Stimulated activated CD8-positive, alpha-beta memory T cell treated with anti-CD3 and anti-CD28 coated beads, Interleukin-7, amount 100 ng/mL, for 1 hour (primary cell): ENCODE measurements at places on chromosomes 12 and 14.

- no peak for DNase-seq
Measured at GRCh38 chr14:92653162-92653651, 95.2 kb downstream of the LGMN start.

DNA sequence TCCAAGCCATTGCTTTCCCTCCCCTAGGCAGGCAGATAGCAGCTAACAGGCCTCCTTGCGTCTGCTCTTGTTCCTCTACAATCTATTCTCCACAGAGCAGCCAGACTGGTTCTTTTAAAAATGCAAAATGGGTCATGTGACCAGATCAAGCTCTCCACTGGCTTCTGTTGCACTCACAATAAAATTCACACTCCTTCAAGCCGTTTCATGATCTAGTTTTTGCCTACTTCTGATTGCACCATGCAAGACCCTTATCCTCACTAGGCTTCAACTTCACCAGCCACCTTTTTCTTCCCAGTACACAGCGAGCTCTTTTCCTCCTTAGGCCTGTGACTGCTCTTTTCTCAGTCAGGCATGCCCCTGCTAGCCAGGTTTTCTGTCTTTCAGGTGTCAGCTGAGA lies 6.1 kb upstream of the KRAS start:
- no peak for DNase-seq

GRCh38 chr12:63752841-63753240 lies 26.9 kb upstream of the RXYLT1 start:
- DNase-seq = no peak

GRCh38 chr14:104460791-104461651 lies 118.5 kb upstream of the C14orf180 start:
- no peak for DNase-seq

- no peak for DNase-seq
Measured at GRCh38 chr12:63070709-63071108, 80.3 kb downstream of the AVPR1A start.

- no peak for DNase-seq
Measured at GRCh38 chr12:119593578-119594398, at the start of gene TMEM233. TMEM233 (plus strand) TSS chr12:119593774; CDS start chr12:119593849, 75 bp downstream.

GRCh38 chr12:112116232-112117060 lies 7.9 kb upstream of the NAA25 start:
- no peak for DNase-seq

DNA sequence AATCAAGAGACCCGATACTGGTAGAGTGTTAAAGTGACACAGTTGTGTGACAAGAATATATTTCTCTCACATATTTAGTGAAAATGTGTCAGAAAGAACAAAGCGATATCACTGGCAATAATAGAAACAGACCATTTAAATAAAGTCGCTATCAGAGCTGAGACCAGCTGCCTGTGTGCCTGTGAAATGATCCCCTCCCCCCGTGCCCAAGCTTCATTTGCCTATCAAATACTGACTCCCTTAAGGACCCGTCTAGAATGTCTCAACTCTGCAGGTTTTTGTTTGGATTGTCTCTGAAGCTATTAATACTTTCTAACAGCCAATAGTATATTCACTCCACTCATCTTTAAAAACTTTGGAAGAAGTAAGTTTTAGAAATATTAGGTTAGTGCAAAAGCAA lies 98.9 kb downstream of the EGLN3 start:
- no peak for DNase-seq

- no peak for DNase-seq
Measured at GRCh38 chr14:92040431-92041051, 682 bp upstream of the TRIP11 start.

DNA sequence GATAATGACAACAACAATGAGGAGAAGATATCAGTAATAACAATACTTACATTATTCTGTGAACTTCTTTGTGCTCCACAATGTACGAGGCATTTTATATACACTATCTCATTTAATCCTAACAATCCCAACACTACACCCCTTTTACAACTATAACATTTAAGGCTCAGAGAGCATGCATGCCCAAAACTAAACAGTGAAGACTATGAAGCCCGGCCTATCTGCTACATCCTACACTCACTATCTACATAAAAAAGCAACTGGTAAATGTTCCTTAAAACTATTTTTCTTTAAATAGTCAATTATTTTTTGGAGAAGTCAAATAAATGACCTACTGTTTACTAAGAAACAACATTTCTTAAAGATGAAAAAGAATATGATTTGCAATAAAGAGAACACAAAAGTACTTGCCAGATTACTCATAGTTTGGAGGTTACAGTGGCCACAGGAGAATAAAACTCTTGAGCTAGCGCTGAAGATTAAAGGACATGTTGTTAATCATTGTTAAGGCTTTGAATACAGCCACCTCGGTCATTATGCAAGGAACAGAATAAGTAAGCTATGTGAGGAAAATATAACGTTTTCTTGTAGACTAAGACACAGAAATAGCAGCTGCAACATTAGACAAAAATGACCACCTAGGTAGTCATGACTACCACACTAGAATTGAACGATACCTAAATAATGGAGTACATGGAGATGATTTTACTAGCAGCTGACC lies 56.7 kb downstream of the EPS8 start:
- no peak for DNase-seq

DNA sequence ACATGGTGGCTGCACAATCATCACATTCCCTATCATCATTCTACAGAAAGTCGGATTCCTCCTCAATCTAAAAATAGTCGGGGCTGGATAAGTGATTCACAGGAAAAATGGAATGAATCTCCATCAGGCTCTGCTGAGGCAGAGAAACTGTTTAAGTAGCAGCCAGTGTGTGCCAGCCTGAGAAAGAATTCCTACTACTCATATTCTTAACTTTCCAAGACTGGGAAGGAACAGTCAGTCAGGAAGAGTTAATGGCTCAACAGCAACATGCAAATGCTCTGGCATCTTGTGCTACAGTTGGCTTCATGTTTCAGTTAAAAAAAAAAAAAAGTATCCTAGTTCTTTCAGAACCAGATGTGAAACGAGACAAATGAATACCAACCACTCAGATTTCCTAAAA lies 187.0 kb downstream of the GRIP1 start:
- no peak for DNase-seq

DNA sequence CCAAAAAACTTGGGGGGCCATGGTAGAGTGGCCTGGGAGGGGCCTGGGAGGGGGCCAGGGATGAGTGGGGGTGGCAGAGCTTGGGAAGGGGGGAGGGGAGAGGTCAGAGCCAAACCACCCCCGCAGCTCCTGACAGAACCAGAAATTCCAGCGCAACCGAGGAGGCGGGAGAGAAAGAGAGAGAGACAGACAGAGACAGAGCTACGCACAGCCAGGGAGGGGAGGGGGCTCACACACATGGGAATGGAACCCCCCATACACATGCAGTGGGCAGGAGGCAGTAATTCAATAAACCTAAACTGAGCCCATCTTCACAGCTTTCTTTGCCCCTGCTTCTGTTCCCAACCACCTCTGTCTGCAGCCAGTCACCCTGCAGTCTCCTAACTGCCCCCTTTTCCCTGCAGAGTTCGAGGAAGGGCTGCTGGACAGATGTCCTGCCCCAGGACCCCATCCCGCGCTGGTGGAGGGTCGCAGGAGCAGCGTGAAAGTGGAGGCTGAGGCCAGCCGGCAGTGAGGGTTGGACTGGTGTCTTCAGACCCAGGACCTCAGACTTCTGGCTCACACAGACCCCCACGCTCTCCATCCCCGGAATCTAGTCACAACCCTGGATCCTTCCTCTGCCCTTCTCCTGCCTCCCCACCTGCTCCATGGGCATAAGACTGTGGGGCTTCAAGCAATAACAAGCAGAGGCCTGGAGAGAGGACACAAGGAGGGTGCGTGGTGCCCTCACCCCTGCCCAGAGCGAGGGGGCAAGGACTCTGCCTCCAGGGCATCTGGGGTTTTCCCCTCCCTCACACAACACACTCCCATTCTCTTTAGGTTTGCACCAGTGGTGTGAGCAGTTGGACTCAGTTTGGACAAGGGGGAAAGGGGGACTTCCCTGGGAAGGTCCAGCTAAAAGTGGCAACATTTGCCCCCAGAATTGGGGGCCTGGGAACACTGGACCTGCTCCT lies 5.6 kb downstream of the NAB2 start:
- DNase-seq = no peak

DNA sequence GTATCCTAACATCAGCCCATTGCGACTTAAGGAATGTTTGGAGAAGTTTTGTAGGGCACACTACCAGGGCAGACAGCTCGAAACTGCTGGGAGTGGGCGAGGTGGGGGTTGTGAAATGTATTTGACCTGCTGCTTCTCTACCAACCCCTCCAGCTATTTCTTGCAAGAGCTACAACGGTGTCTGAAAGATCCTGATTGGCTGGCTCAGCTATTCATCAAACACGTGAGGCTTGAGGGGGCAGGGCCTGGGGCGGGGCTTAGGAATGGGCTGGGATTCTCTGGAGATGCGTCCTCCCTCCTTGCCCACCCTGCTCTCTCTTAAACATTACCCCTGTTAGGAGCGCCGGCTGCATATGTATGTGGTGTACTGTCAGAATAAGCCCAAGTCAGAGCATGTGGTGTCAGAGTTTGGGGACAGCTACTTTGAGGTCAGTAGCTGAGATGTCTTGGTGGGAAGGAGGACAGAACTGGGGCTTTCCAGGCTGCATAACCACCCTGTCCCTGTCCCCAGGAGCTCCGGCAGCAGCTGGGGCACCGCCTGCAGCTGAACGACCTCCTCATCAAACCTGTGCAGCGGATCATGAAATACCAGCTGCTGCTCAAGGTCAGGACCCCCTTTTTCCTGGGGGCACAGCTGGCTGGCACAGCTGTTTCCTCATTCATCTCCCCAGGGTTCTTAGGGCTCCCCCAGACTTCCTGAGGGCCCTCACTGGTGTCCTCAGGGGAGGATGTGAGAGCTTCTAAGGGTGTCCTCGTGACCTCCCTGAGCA lies 3.1 kb downstream of the ARHGEF25 start:
- no peak for DNase-seq

DNA sequence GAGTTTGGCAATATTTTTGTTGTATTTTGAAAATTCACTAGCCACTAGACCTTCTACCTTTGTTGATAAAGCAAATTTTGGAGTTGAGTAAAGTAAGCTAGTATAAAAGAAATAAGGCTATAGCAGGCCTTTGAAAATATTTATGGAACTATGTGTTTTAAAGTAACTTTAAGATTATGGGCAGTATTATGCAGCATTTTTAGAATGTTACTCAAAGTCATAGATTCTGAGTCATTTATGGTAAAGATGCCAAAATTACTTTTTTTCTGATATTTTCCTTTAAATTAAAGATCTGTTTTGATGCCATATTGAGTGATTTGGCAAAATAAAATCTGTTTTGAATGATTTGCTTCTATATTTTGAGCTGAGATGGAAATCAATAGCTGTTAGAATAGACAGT lies 57.2 kb downstream of the SYNE2 start:
- DNase-seq = no peak

GRCh38 chr12:34625116-34625515 lies 602.8 kb downstream of the ALG10 start:
- DNase-seq = no peak

DNA sequence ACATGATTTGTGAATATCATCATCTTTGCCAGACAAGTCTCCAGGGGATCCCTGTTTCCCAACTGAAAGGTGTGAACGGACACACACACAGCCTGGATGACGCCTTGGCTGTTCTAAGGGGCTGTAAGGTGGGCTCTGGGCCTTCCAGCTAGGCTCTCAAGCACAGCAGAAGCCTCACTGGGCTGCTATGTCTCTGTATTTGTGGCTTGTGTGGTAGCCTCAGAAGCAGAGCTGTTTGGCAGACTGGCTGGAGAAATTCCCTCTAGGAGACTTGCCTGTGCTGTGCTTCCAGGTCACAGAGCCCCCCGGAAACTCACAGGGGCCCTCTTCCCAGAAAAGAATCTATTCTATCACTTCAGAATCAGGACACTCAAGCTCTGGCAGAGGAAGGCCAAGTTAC lies 21.4 kb downstream of the OTUB2 start:
- DNase-seq = no peak

DNA sequence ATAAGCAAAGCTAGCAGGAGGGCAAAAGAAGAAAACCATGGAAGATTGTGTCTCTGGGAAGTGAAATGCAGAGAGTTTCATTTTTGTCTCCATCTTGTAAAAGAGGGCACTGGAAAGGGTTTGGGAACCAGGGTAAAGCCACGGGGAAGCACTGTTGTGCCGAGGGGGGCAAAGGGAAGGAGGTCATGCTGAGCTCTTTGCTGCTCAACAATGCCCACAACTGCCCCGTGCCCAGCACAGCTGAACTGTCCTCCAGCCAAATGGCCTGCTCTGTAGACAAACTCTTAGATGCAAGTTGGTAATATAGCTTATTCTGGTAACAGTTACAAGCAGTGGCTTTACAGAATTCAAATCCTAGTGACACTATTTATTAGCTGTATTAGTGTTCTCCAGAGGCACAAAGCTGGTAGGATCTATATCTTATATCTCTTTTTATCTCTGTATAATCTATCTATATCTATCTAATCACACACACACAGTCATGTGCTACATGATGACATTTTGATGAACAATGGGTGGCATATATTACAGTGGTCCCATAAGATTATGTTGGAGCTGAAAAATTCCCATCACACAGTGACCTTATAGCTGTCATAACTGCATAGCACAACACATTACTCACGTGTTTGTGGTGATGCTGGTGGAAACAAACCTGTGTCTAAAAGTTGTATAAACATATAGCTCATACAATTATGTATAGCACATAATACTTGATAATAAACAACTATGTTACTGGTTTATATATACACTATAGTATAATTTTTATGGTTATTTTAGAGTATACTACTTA lies 203.4 kb upstream of the DDHD1 start:
- no peak for DNase-seq

DNA sequence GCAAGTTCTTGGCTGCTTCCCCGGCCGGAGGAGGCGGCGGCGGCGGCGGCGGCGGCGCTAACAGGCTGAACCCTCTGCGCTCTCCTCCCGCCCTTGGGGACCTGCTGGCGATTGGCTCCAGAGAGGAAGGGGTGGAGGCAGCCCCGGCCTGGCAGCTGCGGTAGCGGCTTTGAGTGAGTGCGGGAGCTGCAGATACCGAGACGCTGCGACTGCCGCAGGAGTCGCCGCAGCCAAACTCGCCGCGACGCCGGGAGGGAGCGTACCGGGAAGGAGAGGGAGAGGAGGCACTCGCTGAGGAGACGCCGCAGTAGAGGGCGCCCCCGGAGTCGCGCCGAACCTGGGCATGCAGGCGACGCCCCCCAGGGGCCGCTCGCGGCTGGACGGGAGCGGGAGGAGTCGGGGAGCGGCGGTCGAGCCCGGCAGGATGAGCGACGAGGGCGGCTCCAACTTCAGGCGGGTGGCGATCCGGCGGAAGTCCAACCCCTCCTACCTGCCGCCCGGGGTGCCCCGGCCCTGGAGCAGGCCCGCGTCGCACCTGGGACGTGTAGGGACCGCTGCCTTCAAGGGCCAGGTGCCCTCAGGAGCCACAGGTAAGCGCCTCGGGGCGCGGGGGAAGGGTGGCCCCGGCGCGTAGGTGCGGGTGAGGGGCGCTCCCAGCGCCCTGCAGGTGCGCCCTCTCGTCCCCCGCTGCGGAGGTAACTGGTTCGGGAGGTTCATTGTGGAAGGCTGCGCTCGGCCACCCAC lies at the start of gene FGD4:
Gene FGD4, plus strand, starts transcription at position 189 of the 744 bp plus-strand sequence.
- no peak for DNase-seq

DNA sequence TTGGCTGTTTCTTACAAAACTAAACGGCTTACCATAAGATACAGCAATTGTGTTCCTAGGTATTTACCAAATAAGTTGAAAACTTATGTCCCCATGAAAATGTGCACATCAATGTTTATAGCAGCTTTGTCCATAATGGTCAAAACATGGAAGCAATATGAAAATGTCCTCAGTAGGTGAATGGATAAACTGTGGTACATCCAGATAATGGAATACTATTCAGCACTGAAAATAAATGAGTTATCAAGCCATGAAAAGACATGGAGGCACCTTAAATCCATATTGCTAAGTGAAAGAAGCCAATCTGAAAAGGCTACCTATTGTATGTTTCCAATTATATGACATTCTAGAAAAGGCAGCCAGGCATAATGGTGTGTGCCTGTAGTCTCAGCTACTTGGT lies 40.7 kb downstream of the CFL2 start:
- DNase-seq = no peak
